GM12878 (cell line): ENCODE measurements at places on chromosomes 12 and 14. TPM values are rescaled to one million over a fixed set of nuclear protein-coding genes. Genes with fewer than 3 reads are reported as not detected.

DNA sequence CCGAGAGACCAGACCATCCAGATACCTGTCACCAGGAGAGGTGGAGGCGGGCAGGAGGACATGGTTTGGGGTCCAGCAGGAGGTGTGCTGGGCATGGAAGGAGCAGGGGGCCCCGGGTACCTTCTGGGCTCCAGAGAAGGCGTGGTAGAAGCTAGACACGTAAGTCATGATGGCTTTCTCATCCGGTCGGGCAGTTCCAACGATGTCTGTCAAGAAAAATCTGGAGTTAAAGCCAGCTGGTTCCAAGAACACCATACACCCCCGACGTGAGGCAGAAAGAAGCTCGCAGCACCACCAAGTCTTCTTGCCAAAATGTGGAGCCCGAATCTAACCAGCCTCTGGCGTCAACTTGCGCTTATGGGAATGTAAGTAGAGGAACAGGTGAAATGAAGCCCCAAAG lies 76.7 kb downstream of the ACTN1 start:
- no peaks in the 10 kb centered on the region; the same call in 1 of the 2 replicates for H3K4me1 ChIP-seq
- no peak for DNase-seq
- H3K4me3 ChIP-seq = no peak overlapping the region
- no peaks in the 10 kb centered on the region for H3K36me3 ChIP-seq
- no peak overlapping the region for H3K27ac ChIP-seq
- H3K27me3 ChIP-seq = no peaks in the 10 kb centered on the region

DNA sequence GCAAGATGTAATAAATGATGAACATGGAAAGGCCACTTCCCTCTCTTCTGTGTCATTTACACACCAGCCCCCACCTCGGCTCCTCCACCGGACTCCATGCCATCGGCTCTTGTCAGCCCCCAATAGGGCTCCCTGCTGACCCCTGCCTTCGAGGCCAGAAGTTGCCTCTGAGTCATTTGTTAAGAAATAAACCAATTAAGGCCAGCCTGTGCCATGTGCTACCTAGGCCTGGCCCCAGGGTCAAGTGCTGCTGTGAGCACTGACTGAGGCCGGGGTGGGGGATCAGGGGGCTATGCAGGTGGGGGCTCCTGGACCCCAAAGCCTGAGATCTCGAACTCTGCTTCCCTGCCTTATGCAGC lies 53.2 kb downstream of the TESC start:
- H3K4me1 ChIP-seq = no peaks in the 10 kb centered on the region
- no peaks in the 10 kb centered on the region for H3K36me3 ChIP-seq
- no peak for DNase-seq
- no peaks in the 10 kb centered on the region for H3K27me3 ChIP-seq

DNA sequence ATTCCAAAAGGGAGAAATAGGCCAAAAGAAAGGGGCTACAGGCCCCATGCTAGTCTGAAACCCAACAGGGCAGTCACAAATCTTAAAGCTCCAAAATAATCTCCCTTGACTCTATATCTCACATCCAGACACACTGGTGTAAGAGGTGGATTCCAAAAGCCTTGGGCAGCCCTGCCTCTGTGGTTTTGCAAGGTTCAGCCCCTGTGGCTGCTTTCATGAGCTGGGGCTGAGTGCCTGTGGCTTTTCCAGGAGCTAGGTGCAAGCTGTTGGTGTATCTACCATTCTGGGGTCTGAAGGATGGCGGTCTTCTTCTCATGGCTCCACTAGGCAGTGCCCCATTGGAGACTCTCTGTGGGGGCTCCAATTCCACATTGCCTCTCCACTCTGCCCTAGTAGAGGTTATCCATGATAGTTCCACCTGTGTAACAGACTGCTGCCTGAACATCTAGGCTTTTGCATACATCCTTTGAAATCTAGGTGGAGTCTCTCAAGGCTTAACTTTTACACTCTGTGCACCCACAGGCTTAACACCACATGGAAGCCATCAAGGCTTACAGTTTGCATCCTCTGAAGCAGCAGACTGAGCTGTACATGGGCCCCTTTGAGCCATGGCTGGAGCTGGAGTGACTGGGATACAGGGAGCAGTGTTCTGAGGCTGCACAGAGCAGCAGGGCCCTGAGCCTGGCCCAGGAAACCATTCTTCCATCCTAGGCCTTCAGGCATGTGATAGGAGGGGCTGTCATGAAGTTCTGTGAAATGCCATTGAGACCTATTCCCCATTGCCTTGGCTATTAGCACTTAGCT lies 66.5 kb upstream of the ABCD2 start:
- no peak overlapping the region for H3K27ac ChIP-seq
- DNase-seq = no peak
- no peaks in the 10 kb centered on the region for H3K4me1 ChIP-seq
- H3K27me3 ChIP-seq = no peaks in the 10 kb centered on the region
- no peak overlapping the region for H3K4me3 ChIP-seq
- H3K36me3 ChIP-seq = no peaks in the 10 kb centered on the region

DNA sequence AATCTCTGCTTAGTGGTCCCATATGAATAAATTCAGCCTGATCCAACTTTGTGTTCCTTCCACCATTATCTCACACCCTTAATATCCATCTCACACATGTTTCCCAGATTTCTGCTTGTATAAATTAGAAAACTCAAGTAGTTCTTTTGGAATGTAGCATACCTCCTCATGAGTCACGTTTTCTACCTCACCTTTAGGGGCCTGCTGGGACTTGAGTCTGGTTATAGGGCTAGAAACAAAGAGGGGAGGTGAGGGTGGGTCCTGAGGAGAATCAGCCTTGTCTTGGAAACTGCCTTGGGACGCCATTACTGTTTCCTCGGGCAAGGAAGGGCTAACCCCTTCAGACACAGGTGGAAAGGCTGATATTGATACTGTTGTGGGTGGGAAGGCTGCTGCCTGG lies 51.1 kb downstream of the EMP1 start:
- H3K27ac ChIP-seq = no peak overlapping the region
- H3K36me3 ChIP-seq = no peaks in the 10 kb centered on the region
- H3K4me1 ChIP-seq = no peaks in the 10 kb centered on the region
- 0 out of 2 replicates have a peak, but pooled peaks cover 5% of the 10 kb centered on the region for H3K27me3 ChIP-seq
- no peak for DNase-seq

- no peak for DNase-seq
- H3K27me3 ChIP-seq = no peaks in the 10 kb centered on the region
- peaks cover 4% of the 10 kb centered on the region; the same call in 1 of the 2 replicates for H3K4me1 ChIP-seq
These were observed 108.2 kb upstream of the ATF7IP start for GRCh38 chr12:14257303-14257733.

DNA sequence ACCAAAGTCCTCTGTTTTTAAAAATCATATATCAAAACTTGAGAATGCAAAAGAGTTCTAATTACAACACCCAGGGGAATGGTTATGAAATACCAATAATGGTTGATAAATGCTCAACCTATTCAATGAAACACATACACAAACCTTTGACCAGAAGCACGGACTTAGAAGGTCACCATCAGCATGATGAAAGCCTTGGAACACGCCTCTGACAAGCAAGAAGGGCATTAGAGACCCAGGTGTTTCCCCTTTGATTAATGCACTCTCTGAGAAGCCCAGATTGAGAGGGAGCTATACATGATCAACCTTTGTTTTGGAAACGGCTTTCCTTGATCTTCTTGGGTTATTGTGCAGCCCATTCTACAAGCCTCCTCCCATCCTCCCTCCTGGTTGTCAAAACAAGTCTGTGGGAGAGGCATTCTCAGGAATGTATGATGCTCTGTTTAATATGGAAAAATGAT lies 69.0 kb downstream of the ZFP36L1 start:
- H3K36me3 ChIP-seq = no peaks in the 10 kb centered on the region
- H3K4me1 ChIP-seq = no peaks in the 10 kb centered on the region
- no peak overlapping the region for H3K4me3 ChIP-seq
- no peak for DNase-seq

- H3K27ac ChIP-seq = no peak overlapping the region
- peaks cover 2% of the 10 kb centered on the region; the same call in 1 of the 2 replicates for H3K36me3 ChIP-seq
- no peak for DNase-seq
- no peaks in the 10 kb centered on the region for H3K27me3 ChIP-seq
These were observed 22.6 kb downstream of the CBX5 start for GRCh38 chr12:54257332-54257731.

GRCh38 chr12:72546106-72546505 lies 273.9 kb downstream of the TRHDE start:
- no peak overlapping the region for H3K4me3 ChIP-seq
- H3K27ac ChIP-seq = no peak overlapping the region
- H3K4me1 ChIP-seq = no peaks in the 10 kb centered on the region
- no peaks in the 10 kb centered on the region for H3K36me3 ChIP-seq
- H3K27me3 ChIP-seq = no peaks in the 10 kb centered on the region

DNA sequence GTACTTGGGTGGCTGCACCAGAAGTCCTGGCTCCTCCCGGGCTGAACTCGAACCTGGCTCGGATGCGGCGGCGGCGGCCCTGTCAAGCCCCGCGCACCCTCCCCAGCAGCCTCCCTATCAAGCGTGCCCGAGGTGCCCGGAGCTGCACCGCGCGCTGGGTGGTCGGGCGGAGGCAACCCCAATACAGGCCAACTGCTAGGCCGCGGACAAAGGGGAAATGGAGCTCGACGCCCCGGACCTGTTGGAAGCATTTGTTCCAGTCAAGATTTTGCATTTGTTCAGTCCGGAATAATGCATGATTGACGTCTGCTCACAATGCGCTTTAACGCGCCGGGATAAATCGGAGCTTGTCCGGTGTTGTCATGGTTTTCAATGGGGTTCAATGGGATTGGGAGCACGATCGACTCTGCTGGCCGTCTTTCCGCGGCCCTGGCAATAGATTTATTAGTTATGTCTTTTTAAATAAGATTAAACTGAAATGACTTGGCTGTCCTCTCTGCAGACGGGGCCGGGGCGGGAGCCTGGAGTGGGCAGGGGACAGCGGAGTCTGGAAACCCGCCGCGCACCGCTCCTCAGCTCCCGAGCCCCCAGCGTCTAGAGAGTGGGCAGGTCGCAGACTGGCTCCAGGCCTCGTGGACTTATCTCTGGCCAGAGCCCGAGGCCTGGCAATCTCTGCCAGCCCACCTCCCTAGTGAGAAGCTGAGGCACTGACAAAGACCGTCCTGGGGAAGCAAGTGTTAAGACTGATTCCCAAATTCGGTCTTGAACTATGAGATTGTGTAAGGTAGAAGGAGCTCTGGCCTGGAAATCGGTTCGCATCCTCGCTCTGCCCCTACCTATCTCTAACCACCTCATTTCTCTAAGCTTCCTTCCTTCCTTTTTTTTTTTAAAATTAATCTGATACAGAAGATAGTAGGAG lies 1.7 kb upstream of the NKX2-8 start:
- no peak overlapping the region for H3K4me3 ChIP-seq
- DNase-seq = no peak
- H3K36me3 ChIP-seq = no peaks in the 10 kb centered on the region
- H3K27me3 ChIP-seq = no peaks in the 10 kb centered on the region; the same call in 1 of the 2 replicates

GRCh38 chr12:52689936-52690335 lies 9.7 kb upstream of the KRT1 start:
- H3K27me3 ChIP-seq = peaks cover 11% of the 10 kb centered on the region
- no peak overlapping the region for H3K4me3 ChIP-seq
- no peaks in the 10 kb centered on the region for H3K4me1 ChIP-seq
- no peak for DNase-seq
- H3K36me3 ChIP-seq = no peaks in the 10 kb centered on the region
- H3K27ac ChIP-seq = no peak overlapping the region

GRCh38 chr12:96015672-96016071 lies 19.5 kb upstream of the HAL start:
- H3K27ac ChIP-seq = no peak overlapping the region
- H3K27me3 ChIP-seq = no peaks in the 10 kb centered on the region
- no peak overlapping the region for H3K4me3 ChIP-seq
- DNase-seq = no peak
- H3K4me1 ChIP-seq = peaks cover 7% of the 10 kb centered on the region

DNA sequence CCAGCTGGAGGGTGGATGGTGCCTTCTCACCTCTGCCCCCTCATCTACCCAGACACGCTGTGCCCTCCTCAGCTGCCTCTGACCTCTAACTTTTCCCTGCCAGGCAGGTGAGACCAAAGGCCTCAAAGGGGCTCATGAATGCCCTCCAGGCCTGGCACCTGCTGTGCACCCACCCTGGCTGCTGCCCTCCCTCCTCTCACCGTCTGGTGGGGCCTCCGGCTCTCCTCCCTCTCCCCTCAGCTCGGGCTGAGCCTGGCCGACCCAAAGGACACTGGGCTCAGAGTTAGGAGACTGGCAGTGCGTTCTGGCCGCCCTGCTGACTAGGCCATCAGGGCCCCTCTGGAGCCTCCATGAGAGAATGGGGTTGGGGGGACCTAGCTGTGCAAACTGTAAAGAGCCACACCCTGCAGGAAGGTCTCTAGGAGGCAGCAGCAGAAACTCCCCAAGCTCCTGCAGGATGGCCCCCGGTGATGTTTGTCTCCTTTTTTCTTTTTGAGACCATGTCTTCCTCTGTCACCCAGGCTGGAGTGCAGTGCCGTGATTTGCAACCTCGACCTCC lies 40.3 kb upstream of the PPP1R13B start:
- DNase-seq = no peak
- no peak overlapping the region for H3K27ac ChIP-seq
- no peaks in the 10 kb centered on the region for H3K36me3 ChIP-seq
- no peaks in the 10 kb centered on the region for H3K4me1 ChIP-seq

- H3K4me1 ChIP-seq = no peaks in the 10 kb centered on the region
- no peak overlapping the region for H3K27ac ChIP-seq
- no peak overlapping the region for H3K4me3 ChIP-seq
- H3K36me3 ChIP-seq = no peaks in the 10 kb centered on the region
- no peaks in the 10 kb centered on the region for H3K27me3 ChIP-seq
These were observed 600.8 kb upstream of the SEL1L start for GRCh38 chr14:82134411-82134810.

GRCh38 chr12:85927166-85927565 lies 53.1 kb downstream of the NTS start:
- no peak overlapping the region for H3K27ac ChIP-seq
- H3K4me1 ChIP-seq = no peaks in the 10 kb centered on the region
- no peaks in the 10 kb centered on the region for H3K27me3 ChIP-seq
- H3K36me3 ChIP-seq = no peaks in the 10 kb centered on the region

DNA sequence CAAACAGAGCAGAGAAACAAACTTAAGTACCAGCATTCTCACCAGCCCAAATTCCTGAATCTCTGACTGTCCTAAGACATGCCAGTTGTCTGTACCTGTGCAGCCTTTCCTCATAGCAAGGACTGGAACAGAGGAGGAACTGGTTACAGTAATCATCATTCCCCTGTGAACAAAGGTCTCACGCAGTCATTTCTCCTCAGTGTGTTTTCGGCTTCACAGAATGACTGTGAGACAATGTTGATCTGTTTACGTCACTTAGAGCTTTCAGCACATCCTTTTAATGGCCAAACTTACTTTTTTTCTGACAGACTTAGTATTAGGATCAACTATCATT lies 169.0 kb downstream of the FBXL14 start:
- DNase-seq = no peak
- H3K27me3 ChIP-seq = no peaks in the 10 kb centered on the region
- H3K27ac ChIP-seq = no peak overlapping the region

Gene ATP5F1B
- total RNA-seq = 885 and 921 TPM in 2 replicates

Gene BCL2L14
- total RNA-seq = 0.85 and 2.2 TPM in 2 replicates

Gene ZFYVE1
- total RNA-seq = 9.6 and 10.9 TPM in 2 replicates
